ENCODE measurements at places on chromosomes 16 and 17.

- peak; percentile 89 for DNase-seq
Measured at GRCh38 chr17:48678141-48678971, 44.0 kb downstream of the PRAC1 start.

DNA sequence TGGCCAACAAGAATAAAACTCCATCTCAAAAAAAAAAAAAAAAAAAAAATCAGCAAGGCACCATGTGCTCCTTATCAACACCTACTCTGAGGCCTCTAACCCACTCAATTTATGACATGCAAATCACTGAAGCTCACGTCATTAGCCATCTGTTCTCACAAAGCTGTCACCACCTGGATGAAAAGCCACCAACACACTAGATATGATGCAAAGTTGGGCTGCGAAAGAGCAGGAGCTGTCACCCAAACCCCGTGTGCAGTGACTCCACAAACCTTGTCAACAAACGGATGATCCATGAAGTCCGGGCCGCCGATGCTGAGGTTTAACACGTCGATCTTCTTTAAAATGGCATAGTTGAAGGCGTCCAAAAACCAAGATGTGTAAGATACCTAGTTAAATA lies 25.3 kb downstream of the MBTPS1 start:
- DNase-seq: no peak

- no peak for DNase-seq
Measured at GRCh38 chr17:43662413-43663141, 855 bp upstream of the MEOX1 start.

DNA sequence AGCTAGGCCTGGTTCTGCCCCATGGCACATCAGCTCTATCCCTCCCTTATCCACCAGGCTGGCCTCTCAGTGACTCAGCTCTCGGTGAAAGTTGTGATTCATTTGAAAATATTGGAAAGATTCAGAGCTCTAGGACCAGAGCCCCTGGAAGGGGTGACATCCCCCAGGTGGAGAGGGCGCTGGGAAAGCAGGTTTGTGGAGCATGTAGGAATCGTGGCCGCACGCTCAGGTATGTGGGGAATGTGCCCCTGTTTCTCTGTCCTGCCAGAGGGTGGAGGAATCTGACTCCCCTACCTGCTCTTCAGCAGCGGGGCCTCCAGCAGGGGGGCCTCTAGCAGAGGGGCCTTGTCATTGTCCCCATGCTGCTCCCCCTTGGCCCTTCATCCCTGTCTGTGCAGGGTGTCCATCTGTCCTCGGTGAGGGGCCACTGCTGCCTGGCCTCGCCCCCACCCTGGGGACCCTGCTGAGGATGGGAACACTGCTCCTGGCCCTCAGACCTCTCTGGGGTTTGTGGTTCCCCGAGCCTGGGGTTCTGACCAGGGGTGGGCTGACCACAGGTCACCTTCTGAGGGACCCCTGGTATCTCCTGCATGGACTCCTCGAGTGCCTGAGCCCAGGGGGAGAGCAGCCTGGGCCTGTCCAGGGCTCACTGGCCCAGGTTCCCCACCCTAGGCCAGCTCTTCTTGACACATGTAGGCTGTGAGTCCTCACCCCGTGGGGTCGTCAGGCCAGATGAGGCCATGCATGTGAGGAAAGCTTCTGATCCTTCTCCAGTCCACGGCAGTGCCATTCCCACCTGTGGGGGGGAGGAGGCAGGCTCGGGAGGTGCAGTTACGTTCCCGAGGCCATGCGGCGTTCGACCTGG lies 47.5 kb downstream of the NT5M start:
- peak; percentile 98 for DNase-seq

- DNase-seq: peak; percentile 56
Measured at GRCh38 chr17:66227212-66228045, 1.8 kb downstream of the APOH start.

All from osteoblast (primary cell).